ENCODE measurements at places on chromosomes 3 and 15.

GRCh38 chr3:114597871-114598270 is 304.0 kb downstream of the TIGIT start:
- no peak for DNase-seq

DNA sequence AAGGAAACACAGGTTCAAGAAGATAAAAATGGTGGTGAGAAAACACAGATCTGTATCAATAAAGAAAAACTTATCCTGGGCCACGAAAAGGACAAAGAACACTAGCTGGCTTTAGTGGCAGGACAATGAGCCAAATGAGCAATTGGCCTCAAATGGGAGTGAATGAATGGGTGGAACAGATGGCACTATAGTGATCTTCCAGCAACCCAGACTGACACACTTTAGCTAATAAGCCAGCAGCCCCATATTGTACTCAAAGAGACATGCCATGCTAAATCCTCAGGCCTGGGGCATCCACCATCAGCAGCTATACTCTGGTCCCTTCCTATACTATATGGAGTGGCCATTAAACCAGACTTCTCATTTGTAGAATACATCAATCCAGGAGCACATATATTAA is 60.0 kb upstream of the GADL1 start:
- no peak for DNase-seq

DNA sequence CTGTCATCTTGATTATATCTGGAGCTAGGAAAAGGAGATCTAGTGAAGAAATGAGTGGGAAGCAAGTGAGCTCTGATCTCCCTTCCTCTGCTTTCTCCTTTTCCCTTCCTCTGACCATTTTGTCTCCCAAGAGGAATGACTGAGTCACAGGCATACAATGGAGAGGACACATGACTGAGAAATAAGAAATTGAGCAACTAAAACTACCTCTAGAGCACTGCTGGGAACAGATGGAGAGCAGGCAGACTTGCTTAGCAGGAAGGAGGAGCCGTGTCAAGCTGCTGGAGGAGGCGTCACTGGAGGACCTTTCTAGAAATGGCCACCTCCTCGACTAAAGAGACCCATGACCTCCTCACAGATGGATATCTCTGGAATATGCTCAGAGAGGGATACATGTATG is 66.9 kb upstream of the MYO5C start:
- no peak for DNase-seq

GRCh38 chr15:69713726-69714559 is 261.3 kb downstream of the RPLP1 start:
- DNase-seq = peak; percentile 63

- DNase-seq = no peak
Observed at GRCh38 chr15:76376029-76376428, 39.5 kb downstream of the ISL2 start.

GRCh38 chr3:5071061-5071460 is 51.0 kb upstream of the ARL8B start:
- DNase-seq = no peak

- no peak for DNase-seq
Observed at GRCh38 chr3:18477620-18478019, 52.5 kb upstream of the SATB1 start.

DNA sequence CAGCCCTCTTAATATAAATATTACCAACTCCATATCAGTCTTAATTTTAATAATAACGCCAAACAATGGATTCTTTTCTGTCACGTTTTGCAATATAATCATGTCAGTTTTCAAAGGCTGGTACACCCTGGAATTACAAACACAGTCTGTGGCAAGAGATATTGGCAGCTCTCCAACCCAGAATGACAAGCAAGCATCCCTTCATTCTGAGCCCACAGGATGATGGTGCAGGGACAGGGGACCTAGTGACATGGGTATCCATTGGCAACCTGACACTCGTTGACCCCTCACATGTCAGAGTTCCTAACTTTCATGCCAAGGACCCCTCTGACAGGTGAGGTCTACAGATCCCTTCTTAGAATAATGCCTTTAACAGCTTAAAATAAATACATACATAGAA is 154.5 kb upstream of the TSC22D2 start:
- no peak for DNase-seq

- DNase-seq = no peak
Observed at GRCh38 chr3:61954097-61954540, 392.7 kb downstream of the PTPRG start.

GRCh38 chr15:85296615-85297402 is 83.6 kb upstream of the AKAP13 start:
- DNase-seq = peak; percentile 68

GRCh38 chr3:52351762-52352368 is 35.7 kb downstream of the DNAH1 start:
- no peak for DNase-seq

DNA sequence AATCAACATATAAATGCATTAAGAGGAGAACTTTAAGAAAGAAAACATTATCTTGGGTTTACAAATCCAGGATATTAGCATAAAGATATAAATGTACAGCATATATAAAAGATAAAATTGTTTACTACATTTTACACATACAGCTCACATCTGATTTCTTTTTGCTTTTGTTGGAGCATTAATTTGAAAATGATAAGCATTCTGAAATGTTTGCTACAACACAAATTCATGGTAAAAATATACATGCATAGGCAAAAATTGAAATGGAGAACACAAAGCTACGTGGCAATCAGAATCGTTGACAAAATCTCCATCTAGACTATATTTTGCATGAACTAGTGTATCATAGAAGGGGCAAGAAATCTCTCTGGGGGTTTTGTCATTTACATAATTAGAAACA is 159.1 kb downstream of the TIGIT start:
- DNase-seq = no peak

DNA sequence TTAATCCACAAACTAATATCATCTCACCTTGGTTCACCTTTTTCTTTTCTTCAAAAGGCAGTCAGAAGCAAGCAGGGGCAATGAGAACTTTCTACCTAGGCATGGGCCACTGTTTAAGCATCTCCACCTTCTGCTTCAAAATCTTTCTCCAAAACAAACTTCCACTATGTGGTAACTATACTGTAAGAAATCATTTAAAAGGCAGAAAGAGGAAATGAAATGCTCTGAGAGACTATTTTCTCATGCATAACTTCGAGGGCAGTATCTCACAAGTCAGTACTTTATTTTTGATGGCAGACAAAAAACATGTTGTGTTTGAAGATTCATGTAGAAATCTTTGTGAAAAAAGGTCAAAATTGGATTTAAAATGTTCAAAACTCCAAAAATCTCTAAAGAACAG is 419.7 kb downstream of the ZBTB20 start:
- no peak for DNase-seq

DNA sequence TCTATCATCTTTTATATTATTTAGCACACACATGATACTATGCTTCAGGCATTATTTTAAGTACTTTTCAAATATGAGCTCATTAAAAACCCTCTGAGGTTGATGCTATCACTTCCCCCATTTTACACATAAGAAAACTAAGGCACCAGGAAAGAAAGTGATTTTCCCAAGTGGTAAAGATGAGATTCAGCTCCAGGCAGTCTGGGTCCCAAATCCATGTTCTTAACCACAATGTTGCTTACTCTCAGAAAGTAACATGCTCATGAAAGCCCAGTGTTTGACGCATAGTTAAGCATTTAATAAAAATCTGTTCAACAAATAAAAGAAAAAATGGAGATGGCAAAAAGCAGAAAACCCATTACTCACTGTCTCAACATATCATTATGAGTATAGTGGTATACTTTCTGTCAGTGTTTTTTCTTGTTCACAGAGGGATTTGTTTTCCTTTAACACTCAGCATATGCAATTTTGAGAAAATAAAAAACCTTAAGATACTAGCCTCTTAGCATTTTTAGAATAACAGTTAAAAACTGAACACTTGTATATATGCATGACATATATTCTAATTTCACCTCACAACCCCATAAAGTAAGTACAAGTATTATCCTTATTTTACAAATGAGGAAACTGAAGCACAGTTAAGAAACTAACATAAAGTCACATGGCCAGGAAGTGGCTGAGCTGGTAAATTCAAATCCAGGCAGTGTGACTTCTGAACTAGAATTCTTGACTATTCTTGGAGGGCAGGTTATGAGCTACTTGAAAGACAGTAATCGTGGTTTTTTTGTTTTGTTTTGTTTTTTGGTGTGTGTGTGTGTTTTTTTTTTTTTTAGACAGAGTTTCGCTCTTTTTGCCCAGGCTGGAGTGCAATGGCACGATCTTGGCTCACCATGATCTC is 10.4 kb downstream of the PEAK1 start:
- DNase-seq = no peak

DNA sequence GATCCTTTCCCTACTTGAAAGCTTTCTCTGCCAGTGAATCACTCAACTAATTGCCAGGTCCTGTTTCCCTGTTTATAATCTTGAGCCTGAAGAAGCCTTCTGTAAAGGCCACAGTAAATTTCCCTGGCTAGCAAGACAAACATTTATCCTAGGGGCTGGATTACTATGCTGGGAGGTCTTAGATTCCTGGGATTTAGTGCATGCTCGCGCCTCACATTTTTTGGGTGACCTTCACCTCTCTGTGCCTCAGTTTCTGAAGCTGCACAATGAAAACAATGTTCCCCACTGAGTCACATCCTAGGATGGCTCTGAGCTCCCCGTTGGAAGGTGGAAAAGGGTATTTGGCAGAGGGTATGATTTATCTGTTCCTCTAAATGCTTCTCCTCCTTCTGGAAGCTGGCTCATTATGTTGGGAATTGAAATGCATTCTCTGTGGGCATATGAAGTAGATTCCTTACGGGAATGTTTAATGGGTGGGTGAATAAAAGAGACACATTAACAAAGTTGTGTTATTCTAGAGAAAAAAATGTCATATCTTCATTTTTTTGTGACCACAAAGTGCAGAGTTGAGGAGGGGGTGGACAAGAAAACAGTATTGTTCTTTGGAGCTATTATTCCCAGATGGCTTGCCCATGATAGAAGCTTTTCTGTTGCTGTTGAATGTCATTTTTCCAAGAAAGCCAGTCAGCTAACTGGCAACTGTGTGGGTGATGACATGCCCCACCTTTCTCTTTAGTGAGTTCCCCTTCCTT is 32.4 kb downstream of the LSM3 start:
- DNase-seq = no peak

DNA sequence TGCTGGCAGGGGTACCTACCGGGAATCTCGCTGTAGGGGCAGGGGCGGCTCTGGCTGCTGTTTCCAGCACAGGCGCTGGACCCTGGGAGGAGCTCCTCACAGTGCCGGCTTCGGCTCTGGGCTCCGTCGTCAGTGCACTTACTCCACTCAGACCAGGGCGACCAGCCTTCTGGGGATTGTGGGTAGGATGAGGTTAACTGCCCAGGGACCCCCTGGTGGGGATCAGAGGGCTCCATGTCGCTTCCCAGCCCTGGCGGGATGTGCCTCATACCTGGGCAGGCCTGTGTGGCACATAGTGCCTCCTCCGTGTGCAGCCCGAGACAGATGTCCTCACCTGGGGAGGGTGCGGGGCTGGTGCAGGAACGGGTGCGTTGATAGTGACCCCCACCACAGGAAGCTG is 115.7 kb downstream of the SEMA5B start:
- DNase-seq = no peak

GRCh38 chr3:148082506-148083280 is 615.0 kb upstream of the AGTR1 start:
- DNase-seq = no peak

DNA sequence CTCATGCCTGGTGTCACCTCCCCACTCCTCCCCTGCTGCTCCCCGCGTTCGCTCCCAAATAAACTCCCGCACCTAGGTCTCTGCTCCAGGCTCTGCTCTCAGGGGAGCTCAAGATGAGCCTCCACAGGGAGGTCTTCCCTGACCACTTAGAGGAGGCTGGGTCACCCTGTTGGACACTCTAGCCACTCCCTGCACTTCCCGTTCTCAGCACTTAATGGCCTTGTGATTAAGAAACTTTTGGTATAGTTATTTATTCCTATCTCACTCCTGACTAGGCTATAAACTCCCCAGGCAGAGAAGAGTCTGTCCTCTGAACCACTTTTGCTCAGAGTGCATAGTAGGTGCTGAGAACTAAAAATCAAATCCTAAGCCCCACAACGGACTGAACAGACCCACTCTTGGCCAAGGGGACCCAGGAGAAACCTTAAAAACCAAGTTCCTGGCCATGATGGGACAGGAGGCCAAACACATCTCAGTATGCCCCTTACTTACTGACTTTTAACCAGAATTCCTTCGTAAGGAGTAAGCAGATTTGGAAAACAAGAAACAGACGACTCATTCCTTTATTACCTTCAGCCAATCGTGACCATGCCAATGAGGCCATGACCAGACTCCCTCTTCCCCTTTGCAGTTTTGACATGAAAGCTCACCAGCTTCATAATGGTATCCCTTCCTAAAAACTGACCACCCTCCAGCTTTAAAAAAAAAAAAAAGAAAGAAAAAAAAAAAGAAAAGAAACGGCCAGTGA is 69.0 kb upstream of the HRH1 start:
- no peak for DNase-seq

DNA sequence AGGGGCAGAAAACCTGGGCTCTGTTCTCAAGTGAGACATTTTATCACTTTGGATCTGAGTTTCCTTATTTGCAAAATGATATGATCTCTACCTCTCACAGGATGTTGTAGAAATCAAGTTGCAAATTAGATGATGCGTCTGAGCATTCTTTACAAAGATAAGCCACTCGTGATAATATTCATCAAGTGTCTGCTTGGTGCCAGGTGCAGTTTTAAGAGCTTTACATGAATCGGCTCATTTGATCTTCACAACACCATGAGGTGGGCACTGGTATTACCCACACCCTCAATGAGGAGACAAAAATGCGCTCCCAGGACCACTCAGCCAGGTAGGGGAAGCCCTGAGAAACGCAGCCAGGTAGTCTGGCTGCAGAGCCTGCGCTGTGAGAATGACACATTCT is 59.1 kb upstream of the CA12 start:
- DNase-seq = no peak

- no peak for DNase-seq
Observed at GRCh38 chr15:68152342-68152741, 52.8 kb downstream of the CALML4 start.

- DNase-seq = peak; percentile 52
Observed at GRCh38 chr3:69197922-69198530, 75.6 kb upstream of the LMOD3 start.

DNA sequence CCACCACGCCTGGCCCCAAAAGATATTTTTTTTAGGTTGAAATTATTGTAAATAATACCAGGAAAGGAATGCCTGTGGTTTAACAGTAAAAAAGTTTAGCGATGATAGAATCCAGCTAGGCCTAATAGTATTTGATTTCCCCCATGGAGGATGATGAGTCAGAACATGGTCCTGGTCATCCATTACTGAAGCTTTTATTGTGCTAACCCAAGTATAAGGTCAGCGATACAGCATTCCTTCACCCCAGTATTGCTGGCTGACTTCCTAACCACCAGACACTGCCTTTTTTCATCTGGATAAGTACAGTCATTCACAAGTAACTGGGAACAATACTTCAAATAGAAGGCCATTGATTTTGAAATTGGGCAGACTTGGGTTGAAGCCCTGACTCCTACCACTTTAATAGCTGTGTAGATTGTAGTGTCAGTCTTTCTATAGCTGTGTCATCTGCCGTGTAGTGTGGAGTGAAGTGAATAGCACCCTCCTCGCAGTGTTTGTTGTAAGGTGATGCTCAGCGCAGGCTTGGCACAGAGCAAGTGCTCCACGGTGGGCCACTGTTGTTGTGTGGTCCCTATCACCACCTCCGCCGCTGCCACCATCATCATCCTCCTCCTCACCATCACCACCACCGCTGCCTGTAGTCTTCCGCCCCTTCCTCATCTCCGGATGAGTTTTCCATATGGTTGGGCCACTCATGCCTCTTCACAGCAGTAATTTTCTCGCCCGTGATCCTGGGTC is 436.0 kb upstream of the TPM1 start:
- no peak for DNase-seq
